ENCODE measurements at places on chromosomes 2 and 18. TPM values are rescaled to one million over a fixed set of nuclear protein-coding genes. Genes with fewer than 3 reads are reported as not detected.

- no peak for DNase-seq
Measured at GRCh38 chr2:189379287-189379630, 62.0 kb upstream of the WDR75 start.

- DNase-seq = no peak
Measured at GRCh38 chr2:68737711-68738110, 3.1 kb downstream of the ARHGAP25 start.

DNA sequence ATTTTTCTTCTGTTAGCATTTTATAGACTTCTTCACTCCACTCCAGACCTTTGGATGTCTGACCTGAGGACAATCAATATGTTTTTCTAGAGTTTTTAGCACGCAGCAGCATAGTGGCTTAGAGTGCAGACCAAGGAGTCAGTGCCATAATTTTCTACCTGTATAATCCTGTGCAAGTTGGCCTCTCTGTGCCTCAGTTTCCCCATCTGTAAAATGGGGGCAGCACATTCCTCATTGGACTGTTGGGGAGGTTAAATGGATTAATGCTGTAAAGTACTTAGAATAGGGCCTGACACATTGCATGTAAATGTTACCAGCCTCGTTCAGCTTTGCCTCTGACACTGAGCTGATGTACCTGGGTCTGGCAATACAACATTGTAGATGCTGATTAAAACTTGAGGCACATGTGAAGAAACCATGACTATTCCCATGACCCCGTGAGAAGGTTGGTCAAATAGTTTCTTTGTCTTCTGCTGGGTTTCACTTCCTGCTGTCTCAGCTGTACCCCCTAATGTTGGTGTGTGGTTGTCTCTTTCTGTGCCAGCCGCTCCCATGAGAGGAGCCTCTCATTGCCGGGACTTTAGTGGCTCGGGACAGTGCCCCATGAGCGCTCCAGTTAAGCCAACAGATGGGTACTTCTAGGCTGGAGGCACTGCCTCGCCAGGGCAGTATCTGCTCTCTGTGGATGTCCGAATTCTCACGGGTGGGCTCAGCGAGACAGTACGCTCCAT, 125.3 kb downstream of the SH3RF3 start:
- no peak for DNase-seq

- DNase-seq = no peak
Measured at GRCh38 chr2:66890166-66890742, 455.3 kb downstream of the MEIS1 start.

GRCh38 chr2:7272210-7272609, 355.0 kb downstream of the RNF144A start:
- DNase-seq = peak; percentile 7

DNA sequence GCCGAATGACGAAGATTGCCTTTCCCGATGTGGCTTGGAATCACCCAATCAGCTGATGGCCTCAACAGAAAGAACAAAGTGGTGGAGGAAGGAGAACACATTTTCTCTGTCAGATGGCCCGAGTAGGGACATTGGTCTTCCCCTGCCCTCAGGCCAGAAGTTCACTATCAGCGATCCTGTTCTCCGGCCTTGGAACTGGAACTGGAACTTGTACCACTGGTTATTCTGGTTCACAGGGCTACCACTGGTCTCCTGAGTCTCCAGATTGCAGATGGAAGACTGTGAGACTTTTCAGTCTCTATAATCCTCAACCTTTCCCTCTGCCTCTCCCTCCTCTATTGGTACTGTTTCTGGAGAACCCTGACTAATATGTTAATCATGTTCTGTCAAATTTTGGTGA, 180.4 kb downstream of the ANKRD30B start:
- no peak for DNase-seq

DNA sequence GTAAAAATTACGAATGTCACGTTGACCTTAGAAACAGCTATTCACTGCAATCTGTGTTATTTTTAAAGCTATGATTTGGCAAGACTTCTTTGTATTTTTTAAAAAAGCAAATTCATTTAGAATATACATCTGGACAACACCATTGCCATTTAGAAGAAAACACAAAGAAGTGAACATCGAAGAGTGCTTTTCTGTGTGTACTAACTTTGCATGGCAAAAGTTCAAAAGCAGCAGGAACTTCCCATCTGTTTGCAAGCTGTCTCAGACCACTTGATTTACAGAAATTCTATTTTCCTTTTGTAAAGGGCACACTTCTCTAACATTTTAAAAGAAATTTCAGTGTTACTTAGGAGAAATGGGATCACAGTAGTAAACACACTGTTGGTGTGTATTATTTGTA, 145.9 kb downstream of the CALCRL start:
- DNase-seq = peak; percentile 36

DNA sequence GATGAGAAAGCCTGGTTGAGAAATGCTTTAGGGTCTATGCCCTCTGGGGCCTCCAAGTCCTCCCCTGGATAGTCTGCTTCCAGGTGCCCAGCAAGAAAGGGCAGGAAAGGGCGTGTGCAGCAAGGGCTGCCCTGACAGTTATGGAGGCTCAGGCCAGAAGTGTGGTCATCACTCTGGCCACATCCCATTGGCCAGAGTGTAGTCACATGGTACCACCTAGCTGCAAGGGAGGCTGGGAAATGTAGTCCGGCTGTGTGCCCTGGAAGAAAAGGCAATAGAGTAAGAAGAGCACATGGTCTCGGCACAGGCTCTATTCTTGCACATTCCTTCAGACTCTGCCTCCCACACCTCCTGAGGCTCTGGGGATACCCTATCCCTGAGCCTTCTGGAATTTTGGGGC, 35.7 kb downstream of the ODC1 start:
- DNase-seq = no peak

DNA sequence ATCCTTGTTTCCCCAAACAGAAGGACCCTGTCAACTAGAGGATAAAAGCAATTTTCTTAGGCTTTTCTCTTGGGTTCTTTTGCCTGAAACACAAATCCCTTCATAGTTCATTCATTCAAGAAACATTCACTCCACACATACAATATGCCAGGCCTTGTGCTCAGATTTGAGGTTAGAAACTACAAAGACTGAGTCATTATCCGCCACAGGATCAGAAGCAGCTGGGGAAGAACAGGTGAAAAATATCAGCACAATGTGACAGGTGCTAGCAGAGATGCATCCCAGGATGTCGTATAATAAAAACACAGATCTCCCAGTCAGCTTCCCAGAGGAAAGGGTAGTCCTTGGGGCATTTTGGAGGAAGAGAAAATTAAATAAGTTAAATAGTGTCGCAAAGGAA, 172.4 kb downstream of the LRATD1 start:
- no peak for DNase-seq

DNA sequence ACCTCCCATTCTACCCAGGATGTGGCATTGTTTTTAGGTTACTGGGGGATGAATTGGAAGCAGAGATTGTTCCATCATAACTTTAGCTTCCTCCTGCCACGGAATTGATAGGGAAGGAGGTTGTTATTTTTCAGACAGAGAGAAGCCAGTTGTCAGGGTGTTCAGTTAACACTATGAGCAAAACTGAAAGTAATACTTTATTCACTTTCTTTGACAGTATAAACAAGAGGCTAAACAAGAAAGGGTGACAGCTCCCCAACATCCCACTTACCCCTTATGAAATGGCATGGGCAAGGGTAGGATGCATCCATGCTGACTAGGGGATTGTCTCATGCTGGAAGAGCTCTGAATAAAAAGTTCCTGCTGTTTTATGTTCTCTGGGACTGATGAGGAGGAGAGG, 36.4 kb upstream of the GAREM1 start:
- DNase-seq = no peak

GRCh38 chr2:133733901-133734255, 165.6 kb upstream of the NCKAP5 start:
- DNase-seq = no peak

DNA sequence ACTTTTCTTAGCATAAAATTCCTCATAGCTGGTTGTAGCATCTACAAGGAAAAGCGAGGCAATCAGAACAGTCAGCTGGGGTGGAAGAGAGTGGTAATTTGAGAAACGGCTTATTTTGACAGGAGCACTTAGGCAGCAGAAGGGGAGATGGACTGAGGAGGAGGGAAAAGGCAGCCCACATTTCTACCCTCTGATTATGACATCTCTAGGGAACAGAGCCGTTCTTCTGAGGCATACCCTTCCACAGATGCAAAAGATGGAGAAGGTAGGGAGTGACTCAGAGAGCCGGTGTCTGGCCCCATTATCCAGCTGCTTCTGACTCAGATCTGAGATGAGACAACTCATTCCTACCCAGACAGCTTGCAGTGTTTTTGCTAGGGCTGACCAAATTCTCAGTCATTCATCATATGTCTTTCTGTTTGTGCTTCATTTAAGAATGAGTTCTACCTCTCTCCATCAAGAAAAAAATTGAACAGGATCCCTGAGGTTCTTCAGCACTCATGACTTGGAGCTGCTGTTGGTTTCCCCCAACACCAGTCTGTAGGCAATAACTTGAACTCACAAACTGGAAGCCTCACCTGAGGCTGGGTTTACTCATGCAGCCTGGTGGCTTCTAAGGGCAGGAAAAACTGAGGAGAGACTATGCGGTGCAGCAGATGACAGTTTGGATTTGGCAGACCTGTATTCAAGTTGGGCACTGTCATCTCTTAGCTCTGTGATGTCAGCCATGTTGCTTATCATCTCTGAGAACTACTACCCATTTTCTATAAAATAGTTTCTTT, 15.9 kb upstream of the SEC11C start:
- DNase-seq = no peak

DNA sequence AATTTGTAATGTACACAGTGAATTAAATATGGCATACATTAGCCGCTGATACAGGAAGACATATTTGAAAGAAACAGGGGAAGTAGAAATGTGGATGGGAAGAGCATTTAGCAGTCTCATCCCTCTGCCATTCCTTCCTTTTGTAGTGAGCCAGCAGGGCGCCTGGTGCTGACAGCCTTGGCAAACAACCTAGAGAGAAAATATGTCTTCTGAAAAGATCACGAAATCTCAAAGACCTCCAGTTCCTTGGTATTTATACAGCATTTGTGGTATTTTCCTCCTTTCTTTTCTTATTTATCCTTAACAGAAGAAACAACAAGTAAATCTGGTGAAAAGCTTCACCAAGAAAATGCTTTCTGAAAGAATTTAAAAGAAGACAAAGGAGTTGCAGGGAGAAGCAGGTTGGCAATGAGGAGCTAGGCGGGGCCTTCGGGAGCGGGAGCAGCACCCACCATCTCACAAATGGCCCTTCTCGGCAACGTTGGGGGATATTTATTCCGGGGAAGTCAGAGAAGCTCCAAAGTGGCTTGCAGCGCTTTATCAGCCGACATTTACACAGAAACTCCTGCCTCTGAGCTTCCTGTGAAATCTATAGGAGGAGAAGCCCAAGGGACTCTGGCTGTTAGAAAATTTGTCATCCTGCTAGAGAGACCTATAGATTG, 406.1 kb upstream of the NRP2 start:
- DNase-seq = no peak

- DNase-seq = no peak
Measured at GRCh38 chr18:63107171-63107845, 212.3 kb downstream of the BCL2 start.

DNA sequence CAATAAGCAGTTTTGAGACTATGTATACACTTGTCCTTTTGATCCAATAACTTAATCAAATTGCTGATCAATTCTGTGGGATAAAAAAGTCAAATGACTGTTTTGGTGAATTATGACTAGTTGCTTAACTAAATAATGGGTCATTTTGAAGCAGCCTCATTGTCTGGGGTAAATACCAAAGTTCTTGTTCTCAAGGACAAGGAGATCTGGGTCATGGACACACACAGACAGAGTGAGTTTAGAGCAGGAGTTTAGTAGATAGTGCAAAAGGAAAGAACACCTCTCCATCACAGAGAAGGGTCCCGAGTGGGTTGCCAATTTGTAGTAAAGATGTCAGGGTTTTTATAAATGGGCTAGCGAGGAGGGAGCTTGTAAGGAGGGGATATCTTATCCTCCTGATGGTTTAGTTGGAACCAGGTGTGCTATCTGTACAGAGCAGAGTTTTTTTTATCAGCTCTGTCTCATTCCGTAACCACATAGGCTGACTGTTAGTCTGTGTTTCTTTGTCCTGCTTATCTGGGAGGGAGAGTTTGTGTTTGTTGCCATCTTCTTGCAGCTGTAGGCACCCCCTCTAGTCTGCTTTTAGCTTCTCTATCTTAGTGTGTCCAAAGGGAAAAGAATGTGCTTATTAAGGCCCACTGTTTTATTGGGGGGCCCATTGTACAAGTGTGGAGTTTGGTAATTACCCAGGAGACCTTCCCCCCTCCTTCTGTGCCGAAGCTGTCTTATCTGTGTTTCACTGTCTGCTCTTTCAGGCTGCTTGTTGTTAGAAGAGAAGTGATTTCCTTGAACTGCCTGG, 48.7 kb upstream of the C1GALT1C1L start:
- peak; percentile 5 for DNase-seq

DNA sequence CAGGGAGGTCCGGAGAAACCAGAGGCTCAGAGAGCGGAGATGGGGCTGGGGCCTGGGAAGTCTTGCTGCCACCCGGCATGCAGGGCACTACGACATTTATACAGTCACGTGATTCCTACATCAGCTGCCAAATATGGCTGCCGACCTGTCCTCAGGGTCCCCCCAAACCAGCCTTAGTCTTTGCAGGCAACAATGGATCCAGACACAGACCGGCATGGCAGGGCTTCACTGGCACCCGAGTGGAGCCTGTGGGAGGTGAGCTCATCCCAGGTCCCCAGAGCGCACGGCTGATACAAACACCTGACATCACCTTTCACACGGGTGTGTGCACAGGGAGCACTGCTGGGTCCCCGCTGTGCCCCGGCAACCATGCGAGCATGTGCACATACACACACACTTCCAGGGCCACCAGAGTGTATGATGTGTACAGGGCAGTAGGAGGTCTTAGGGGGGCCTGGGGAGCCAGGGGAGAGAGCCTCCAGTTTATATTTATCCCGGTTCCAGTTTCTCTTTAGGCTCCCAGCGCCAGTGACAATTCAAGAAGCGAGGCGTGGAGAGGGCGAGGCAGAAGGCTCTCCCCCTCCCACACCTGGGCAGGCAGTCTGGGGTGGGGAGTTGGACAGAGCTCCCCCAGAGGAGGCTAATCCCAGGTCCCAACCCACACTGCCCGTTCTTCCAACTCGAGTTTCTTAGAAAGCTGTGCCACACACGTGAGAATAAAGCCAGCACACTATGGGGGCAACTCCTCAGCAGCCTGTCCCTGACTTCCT, 2.7 kb downstream of the SEMA4C start:
- DNase-seq = no peak

DNA sequence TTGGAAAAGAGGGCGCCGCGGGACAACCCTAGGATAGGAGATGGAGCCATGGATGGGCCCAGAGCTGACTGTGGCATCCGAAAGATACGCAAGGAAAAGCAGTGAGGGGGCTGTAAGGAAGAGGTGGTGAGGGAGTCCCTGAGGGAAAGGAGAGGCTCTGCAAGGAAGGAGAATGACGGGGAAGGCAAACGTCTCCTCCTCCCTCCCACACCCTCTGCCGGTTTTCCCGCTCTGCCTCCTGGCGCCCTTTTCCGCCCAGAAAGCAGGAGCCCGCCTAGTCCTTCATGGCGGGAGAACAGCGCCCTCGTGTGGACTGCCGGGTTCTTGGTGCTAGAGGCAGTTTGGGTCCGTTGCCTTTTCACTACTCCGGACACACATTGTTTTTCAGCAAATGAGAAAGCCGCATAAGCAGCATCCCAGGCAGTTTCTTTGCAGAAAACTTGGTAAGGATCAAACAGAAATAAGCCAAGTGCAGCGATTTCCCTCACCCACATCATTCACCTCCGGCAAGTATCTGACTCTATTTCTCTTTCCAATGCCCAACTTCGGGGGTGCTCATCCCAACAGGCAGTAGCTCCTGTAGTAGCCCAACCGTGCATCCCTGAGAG, 200.4 kb downstream of the INO80D start:
- DNase-seq = peak; percentile 89

KCNE4 gene
- polyA plus RNA-seq = 2.7 TPM

MCEE gene
- 31.2 TPM for polyA plus RNA-seq

THSD7B gene
- polyA plus RNA-seq = not detected

ERICH2 gene
- polyA plus RNA-seq = 6.8 TPM

TUBB8B gene
- polyA plus RNA-seq = not detected

IL18RAP gene
- polyA plus RNA-seq = 1.2 TPM

AP1S3 gene
- polyA plus RNA-seq = 1.5 TPM

BUB1 gene
- 3.2 TPM for polyA plus RNA-seq

C2orf92 gene
- polyA plus RNA-seq = 4.2 TPM
